ENCODE measurements at places on chromosomes 13 and 19.

GRCh38 chr19:46878613-46879375 is 18.0 kb downstream of the ARHGAP35 start:
- no peak for DNase-seq

DNA sequence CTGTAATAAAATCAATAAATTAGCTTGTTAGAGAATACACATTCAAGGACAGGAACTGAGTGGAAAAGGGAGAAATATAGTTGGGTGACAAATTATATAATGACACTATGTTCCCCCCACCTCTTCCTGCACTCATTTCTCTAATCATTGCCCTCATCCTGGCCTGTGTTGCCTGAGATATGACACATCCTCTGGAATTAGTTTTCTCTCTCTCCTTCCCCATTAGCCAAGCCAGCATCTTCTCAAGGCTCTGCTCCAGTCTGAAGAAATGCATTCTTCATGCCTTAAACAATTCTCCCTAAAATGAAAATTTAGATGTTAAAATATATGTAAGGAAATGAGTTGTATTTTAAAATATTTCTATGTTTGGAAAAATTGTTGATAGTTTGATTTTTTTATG is 280.3 kb downstream of the POU4F1 start:
- DNase-seq: no peak

GRCh38 chr19:44112802-44113137 is 429 bp upstream of the ZNF225 start:
- DNase-seq: no peak

DNA sequence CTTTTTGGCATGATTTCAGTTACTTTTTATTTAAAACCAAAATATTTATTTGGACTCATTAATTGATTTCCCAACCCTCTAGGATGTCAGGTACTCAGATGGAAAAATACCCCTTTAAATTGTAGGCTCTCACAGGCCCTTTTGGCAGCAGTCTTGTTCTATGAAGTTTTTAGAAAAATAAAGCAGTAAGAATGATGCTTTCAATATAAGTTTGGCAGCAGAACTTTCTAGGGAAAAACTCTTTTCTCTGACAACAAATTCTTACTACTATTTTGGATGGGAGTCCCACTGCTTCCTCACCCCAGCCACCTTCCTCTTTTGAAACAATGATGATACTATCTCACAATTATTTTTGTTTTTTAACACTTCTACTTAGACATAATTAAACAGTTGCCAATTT is 581.6 kb upstream of the SGCG start:
- no peak for DNase-seq

DNA sequence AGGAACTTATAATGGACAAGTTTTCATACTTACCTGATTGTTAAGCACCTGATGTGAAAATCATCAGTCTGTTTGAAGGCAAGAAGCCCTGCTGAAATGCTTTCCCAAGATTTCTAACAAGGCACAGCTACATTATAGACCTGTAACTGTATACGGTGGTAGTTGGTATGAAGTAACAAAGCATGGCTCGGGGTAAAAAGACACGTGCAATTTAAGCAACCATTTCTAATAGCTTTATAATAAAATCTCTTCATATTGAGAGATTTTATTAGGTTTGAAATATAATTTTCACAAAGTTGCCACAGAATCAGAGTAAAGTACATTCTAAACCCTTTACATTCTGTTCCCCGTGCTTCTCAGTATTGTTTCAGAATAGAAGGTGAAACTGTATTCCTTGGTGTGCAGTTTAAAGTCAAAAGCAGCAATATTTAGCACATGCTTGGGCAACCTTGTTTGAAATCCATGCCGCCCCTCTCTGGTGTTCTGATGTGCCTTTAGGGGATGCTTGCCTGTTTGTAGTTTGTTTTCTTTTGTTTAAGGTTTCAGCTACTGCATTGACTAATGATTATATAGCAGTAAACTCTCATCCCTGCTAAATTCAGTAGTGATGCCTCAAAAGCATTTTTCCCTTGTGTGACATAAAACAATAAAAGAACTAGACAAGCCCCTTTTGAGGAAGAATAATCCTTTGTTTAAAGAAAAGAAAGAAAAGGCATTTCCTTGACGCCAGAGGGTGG is 125.2 kb upstream of the OBI1 start:
- DNase-seq: no peak

Measured in left cardiac atrium (tissue), 4 donors.